ENCODE measurements at places on chromosomes 12 and 14.

DNA sequence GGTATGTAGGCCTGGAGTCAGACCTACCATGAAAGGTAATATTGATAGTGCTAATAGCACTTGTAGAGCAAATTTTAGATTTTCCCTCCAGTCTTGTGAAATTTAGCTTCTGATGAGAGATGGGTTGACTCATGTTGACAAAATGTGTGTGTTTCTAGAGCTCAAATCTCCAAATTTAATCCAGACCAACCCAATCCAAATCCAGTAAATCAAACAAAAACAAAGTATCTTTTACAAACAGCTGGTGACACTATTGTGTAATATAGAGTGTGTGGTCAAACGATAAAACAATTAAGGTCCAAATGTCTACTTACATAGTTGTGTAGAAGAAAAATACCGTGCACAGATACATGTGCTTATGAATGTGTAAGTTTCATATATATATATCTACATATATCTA lies 63.4 kb upstream of the KITLG start:
- H3K36me3 ChIP-seq = no peaks in the 10 kb centered on the region
- no peak for DNase-seq
- no peaks in the 10 kb centered on the region for H3K27me3 ChIP-seq
- H3K27ac ChIP-seq = no peak overlapping the region
- no peaks in the 10 kb centered on the region for H3K4me1 ChIP-seq

GRCh38 chr14:72075649-72076334 lies 143.6 kb downstream of the RGS6 start:
- H3K36me3 ChIP-seq = no peaks in the 10 kb centered on the region
- H3K27me3 ChIP-seq = no peaks in the 10 kb centered on the region
- DNase-seq = no peak
- H3K4me1 ChIP-seq = no peaks in the 10 kb centered on the region
- H3K4me3 ChIP-seq = no peak overlapping the region
- no peak overlapping the region for H3K27ac ChIP-seq

DNA sequence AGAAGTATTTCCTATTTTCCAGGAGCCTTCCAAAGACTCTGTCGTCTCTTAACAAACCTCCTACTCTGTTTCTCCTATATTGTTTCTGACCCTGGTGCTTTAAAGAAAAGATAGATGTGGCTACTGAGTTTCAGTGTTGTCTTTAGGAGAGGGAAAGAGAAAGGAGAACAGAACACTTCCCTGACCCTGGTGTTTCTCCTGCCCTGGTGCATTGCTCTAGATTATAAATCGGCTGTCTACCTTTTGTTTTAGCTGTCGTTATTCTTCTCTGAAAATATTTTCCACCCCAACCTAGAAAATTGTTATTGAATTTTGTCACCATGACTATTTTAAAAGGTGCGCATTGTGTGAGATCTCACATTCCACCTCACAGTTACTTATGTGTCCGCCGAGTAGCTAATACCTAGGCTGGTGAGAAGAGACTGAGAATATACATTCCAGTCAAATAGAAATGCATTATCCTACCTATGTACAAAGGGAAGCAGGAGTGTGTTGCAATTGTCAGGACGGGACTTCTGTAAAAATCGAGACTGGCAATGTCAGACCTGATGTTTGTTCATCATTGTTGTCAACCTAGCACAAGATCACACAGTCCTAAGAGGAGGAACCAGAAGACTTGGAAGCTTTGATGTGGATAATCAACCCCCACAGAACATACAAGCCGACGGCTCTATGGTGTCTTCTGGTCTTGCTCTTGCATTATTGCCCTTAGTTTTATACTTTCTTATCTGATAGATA lies 108.7 kb upstream of the SLC38A4 start:
- H3K27ac ChIP-seq = no peak overlapping the region
- DNase-seq = no peak
- H3K4me3 ChIP-seq = no peak overlapping the region
- H3K4me1 ChIP-seq = no peaks in the 10 kb centered on the region

GRCh38 chr12:69966839-69967238 lies 141.8 kb downstream of the MYRFL start:
- no peak overlapping the region for H3K27ac ChIP-seq
- no peaks in the 10 kb centered on the region for H3K36me3 ChIP-seq
- no peaks in the 10 kb centered on the region for H3K4me1 ChIP-seq
- no peak for DNase-seq

DNA sequence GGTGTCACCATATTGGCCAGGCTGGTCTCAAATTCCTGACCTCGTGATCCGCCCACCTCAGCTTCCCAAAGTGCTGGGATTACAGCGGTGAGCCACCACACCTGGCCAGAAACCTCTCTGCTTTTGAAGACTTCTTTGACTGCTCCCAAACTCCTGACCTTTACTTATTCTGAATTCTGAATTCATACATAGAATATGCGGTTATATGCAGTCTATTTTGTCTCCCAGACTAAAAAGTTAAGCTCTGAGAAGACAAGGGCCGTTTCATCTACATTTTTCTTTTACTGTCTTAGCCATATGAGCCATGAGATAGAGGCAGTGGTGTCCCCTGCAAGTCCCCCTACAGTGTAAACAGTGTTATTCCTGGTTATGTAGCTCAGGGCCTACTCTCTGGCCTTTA lies 179.3 kb downstream of the NTF3 start:
- no peak overlapping the region for H3K4me3 ChIP-seq
- no peak for DNase-seq
- no peaks in the 10 kb centered on the region for H3K4me1 ChIP-seq
- no peaks in the 10 kb centered on the region for H3K27me3 ChIP-seq
- no peaks in the 10 kb centered on the region for H3K36me3 ChIP-seq
- no peak overlapping the region for H3K27ac ChIP-seq

GRCh38 chr12:120167529-120168095 lies 26.9 kb downstream of the GCN1 start:
- no peaks in the 10 kb centered on the region for H3K4me1 ChIP-seq
- H3K36me3 ChIP-seq = peaks cover 36% of the 10 kb centered on the region
- H3K4me3 ChIP-seq = no peak overlapping the region
- no peak overlapping the region for H3K27ac ChIP-seq
- no peaks in the 10 kb centered on the region for H3K27me3 ChIP-seq

DNA sequence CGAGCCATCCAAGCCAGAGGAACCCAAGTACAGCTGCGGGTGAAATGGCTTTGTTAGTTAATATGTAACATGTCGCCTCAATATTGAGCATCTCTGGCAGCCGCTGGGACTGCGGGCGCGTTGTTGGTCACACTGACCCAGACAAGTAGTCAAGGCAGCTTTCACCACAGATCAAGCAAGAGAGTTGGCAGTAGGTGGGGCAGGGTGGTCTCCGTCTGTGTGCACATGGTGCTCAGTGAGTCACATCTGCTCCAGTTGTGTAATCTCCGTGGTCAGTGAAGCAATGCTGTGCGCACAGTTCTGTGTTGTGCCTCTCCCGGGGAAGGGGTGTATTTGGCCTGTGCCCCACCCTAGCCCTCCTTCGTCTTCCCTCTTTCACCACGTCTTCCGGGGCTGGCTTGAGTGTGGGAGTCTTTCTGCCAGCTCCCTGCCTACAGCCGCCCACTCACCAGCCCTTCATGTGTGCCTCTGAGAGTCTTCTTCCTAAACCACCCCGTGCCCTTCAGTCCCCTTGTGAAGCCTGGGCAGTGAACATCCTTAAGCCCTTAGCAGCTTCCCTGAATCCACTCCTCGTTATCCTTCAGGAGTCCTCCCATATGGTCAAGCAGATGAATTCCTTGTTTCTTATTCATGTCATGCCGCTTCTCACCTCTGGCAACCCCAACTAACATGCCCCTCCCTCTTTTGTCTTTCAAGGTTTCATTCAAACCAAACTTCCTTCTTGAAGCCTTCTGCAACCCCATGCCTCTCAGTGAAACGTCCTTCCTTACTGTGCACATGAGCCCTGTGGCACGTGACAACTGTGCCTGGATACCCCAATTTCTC lies 242.1 kb downstream of the CACNA1C start:
- no peaks in the 10 kb centered on the region for H3K27me3 ChIP-seq
- no peak for DNase-seq
- H3K4me1 ChIP-seq = no peaks in the 10 kb centered on the region
- H3K4me3 ChIP-seq = no peak overlapping the region

- H3K27ac ChIP-seq = no peak overlapping the region
- H3K4me1 ChIP-seq = peaks cover 7% of the 10 kb centered on the region
- peaks cover 4% of the 10 kb centered on the region for H3K36me3 ChIP-seq
Measured at GRCh38 chr12:66118240-66118891, 12.2 kb downstream of the LLPH start.

DNA sequence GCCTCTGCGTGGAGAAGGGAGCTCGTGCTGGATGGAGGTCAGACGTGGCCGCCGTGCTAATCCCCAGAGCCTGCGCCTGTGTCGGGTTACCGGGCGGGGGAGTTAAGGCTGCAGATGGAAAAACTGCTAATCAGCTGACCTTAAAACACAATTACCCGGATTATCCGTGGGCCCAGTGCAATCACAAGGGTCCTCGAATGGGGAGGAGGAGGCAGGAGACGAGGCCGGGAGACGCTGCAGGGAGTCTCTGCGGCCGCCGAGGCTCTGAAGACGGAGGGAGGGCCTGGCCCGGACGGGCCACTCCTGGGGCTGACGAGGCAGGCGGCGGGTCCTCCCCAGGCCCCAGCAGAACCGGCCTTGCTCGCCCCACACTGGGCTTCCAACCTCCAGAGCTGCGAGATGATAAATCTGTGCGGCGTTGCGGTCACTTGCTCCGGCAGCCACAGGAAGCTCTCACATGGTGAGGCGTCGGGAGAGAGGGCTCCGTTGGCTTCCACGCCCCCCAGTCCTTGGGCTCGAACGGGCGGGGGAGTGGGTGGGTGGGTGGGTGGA lies 32.9 kb upstream of the FBRSL1 start:
- no peak overlapping the region for H3K4me3 ChIP-seq
- no peak overlapping the region for H3K27ac ChIP-seq
- no peaks in the 10 kb centered on the region for H3K36me3 ChIP-seq
- H3K4me1 ChIP-seq = no peaks in the 10 kb centered on the region
- DNase-seq = no peak
- no peaks in the 10 kb centered on the region for H3K27me3 ChIP-seq

- H3K4me3 ChIP-seq = no peak overlapping the region
- H3K36me3 ChIP-seq = no peaks in the 10 kb centered on the region
- H3K27me3 ChIP-seq = no peaks in the 10 kb centered on the region
Measured at GRCh38 chr12:8699714-8700113, 1.9 kb downstream of the RIMKLB start.

GRCh38 chr12:8697476-8698131 lies at the start of gene RIMKLB:
Gene RIMKLB (plus strand): TSS chr12:8697991. CDS start chr12:8713867, 15,876 bp downstream.
- H3K4me1 ChIP-seq = peaks cover 16% of the 10 kb centered on the region
- peak; percentile 85 for DNase-seq
- peak within 1 kb of the TSS; percentile 57 for H3K27ac ChIP-seq
- peak within 1 kb of the TSS; percentile 77 for H3K4me3 ChIP-seq

DNA sequence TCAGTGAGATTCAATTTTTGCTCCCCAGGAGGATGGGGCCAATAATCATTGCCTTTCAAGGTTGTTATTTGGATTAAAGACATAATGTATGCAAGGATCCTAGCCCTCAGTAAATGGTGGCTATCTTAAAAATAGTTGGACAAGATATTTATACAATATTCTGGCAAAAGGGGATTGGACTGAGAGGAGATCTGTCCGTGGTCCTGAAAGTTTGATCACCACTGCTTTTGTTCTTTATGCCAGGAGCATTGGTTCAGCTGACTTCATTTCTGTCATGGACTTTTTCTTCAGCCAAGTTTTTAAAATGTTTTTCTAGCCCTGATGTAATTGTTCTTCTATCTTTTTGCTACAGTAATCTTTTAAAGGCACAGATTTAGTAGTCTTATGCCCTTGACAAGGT lies 70.2 kb upstream of the TCL1A start:
- DNase-seq = no peak
- H3K27me3 ChIP-seq = no peaks in the 10 kb centered on the region
- H3K4me3 ChIP-seq = no peak overlapping the region

DNA sequence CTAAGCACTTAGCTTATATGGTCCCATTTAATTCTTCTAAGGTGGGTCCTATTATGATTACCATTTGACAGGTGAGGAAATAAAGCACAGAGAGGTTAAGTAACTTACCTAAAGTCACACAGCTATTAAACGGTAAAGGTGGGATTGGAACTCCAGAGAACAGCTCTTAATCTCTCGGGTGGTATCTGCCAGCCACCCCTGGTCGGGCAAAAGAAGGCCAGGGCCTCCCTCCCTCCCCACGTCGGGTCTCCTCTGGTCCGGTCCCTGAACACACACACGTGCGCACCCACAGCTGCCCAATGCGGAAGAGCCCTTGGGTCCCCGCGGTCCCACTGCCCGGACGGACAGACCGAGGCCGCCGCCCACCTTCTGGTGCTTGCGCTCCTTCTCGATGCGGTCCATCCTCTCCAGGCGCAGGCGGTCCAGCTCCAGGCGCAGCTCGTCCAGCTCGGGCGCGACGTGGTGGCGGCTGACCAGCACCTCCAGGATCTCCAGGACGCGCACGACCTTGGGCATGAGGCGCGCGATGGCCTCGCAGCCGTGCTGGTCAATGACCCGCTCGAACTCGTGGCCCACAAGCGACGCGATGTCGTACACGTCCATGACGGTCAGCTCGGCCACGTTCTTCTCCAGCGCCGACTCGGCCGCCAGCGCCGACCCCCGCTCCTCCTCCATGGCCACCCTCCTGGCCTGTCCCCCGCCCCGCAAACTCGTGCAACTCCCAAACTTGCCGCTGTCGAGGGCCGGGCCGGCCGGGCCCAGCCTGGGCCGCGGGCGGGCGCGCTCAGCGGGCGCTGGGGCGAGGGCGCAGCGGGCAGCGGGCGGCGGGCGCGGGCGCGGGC lies 490 bp downstream of the RILPL1 start:
- DNase-seq = no peak
- no peaks in the 10 kb centered on the region for H3K27me3 ChIP-seq
- no peak overlapping the region for H3K27ac ChIP-seq
- no peaks in the 10 kb centered on the region for H3K36me3 ChIP-seq
- H3K4me3 ChIP-seq = peak overlapping the region; percentile 64
- H3K4me1 ChIP-seq = peaks cover 18% of the 10 kb centered on the region

- no peak for DNase-seq
- no peak overlapping the region for H3K27ac ChIP-seq
- H3K4me3 ChIP-seq = no peak overlapping the region
- H3K27me3 ChIP-seq = no peaks in the 10 kb centered on the region
- H3K36me3 ChIP-seq = peaks cover 5% of the 10 kb centered on the region
- no peaks in the 10 kb centered on the region for H3K4me1 ChIP-seq
Measured at GRCh38 chr14:58491593-58491992, 64.1 kb downstream of the KIAA0586 start.

GRCh38 chr12:112577473-112578329 lies 159.0 kb downstream of the PTPN11 start:
- no peak overlapping the region for H3K4me3 ChIP-seq
- no peak for DNase-seq
- no peaks in the 10 kb centered on the region for H3K4me1 ChIP-seq
- no peak overlapping the region for H3K27ac ChIP-seq
- H3K36me3 ChIP-seq = no peaks in the 10 kb centered on the region

DNA sequence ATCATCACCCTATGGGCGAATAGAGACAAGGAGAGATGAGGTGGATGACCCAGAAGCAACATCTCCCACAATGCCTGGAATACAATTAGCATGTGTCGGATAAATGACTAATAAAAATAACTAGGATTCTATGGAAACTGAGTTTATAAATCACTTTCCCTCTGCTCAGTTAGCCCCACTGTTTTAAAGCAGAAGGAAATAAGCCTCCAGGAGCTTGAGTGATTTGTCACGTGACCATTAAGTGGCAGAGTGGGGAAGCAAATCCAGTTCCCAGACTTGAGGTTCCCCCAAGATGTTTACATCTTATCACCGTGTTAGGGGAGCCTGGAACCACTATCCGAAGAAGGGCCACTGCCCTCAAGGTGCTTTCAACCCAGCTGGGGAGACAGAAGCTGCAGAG lies 136.5 kb upstream of the CCND2 start:
- H3K27me3 ChIP-seq = no peaks in the 10 kb centered on the region
- no peak for DNase-seq
- peaks cover 10% of the 10 kb centered on the region for H3K4me1 ChIP-seq

- no peak for DNase-seq
- H3K4me3 ChIP-seq = no peak overlapping the region
- no peaks in the 10 kb centered on the region for H3K4me1 ChIP-seq
- no peaks in the 10 kb centered on the region for H3K36me3 ChIP-seq
- no peaks in the 10 kb centered on the region for H3K27me3 ChIP-seq
Measured at GRCh38 chr12:82415402-82415801, 57.1 kb downstream of the METTL25 start.
